ENCODE measurements at places on chromosomes 4 and X.

GRCh38 chr4:186724058-186724863 lies 605 bp upstream of the FAT1 start:
- no peak for DNase-seq

GRCh38 chr4:38177641-38178391 lies 217.6 kb downstream of the PTTG2 start:
- no peak for DNase-seq

DNA sequence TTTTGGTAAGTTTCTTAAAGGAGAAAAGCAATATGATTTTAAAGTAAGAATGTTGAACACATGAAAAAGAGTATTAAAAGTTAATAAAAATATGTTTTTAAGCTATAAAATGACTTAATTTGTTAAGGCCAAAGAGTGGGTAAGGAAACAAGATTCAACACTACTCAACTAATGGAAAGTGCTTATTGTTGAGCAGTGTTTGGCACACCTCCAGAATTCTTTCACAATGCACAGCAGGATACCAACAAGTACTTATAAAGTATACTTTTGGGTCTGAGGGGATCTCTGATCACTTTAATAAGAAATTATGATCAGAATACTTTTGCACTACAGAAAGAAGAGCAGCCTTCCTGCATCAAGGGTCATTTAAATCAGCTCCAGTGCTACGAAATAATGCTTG lies 5.9 kb downstream of the LAMP2 start:
- no peak for DNase-seq

- no peak for DNase-seq
Measured at GRCh38 chr4:187357821-187358220, 634.2 kb upstream of the FAT1 start.

DNA sequence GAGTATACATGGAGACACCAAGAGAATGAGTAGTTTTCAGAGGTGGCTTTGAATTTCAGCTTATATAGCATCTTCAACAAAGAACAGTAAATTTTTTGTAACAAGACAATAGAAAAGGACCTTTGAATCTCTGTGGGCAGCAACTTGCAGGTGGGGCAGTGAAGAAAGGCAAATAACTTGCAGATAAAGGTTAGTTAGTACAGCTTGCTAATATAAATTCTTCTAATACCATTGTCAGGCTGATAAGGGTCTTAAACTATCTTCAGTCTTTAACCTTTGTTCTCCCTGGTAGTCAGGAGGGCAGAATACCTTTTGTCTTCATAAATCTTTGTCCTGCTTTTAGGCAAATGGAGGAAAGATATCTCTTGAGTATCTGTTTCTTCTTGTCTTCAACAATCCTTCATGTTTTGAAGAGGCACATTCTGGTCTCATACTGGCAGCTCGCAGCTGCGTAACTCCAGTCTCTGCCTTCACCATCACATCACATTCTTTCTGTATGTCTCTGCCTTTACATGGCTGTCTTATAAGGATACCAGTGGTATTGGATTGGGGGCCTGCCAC lies 16.0 kb downstream of the ANXA3 start:
- DNase-seq, result no peak

DNA sequence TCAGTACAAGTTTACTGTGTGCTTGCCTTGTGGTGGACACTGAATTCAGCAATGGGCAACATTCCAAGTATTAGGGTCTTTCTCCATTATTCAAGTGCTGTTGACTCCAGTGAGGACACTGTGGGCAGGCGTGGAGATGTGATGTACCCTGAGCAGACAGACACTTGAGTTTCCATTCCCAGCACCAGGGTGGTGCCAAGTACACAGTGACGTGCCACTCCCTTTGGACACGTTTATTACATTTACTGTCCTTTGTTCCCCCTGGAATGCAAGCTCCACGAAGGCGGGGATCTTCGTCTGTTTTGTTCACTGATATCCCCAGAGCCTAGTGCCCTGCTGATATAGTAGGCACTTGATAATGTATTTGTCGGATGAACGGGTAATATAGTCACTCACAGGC lies 130.6 kb upstream of the STX18 start:
- DNase-seq, result no peak

DNA sequence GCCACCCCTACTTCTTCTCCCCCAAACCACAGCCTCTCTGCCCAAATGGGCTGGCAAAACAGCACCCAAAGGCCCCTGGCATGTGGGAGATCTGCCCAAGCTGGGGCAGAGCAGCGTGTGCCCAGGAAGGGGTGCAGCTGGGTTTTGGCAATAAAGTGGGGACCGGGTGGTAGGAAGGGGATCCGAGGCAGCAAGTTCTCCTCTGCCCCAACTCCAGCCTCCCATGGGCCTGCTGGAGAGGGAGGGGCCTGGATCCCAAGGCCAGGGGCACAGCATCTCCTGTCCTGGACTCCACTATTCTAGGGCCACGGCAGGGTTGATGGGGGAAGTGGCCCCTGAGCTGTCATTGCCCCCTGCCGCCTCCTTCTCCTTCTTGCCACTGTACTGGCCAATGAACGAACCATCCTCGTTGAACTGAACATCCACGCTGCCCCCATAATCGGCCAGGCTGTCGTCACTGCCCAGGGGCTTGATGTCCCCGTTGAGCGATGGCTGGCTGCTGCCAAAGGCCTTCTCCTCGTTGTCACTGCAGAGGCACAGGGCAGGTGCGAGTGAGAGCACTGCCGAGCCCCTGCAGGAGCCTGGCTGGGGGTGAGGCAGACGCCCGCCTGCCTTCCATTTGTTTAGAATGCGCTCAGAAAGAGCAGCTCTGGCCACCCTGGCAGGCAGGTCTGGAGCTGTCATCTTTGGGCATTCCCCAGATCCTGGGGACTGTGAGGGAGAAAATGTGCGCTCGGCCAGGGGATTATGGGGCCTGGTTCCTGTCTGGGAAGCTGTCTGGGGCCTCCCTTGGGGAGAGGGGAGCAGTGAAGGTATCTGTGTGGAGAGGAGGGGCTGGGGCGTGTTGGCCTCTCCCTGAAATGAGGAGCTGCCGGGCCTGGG lies 23.4 kb downstream of the L1CAM start:
- DNase-seq, result no peak

- no peak for DNase-seq
Measured at GRCh38 chr4:166315721-166316467, 442.9 kb downstream of the TLL1 start.

- DNase-seq, result no peak
Measured at GRCh38 chr4:37884855-37885487, 5.9 kb upstream of the TBC1D1 start.

DNA sequence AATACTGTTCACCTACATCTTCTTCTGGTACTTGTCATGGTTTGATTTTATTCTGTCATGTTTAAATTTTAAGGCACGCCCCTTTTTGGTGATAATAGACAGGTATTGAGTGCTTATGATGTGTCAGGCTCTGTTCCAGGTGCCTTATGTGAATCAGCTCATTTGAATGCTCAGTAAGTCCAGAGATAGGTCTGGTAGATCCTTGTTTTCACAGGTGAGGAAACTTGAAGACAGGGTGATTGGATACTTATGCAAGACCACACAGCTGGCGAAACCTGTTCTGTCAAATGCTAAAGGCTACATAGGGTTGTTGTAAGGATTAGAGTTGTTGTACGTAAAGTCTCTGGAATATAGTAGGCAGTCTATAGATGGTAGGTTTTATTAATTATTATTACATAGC lies 9.6 kb upstream of the SLC25A14 start:
- no peak for DNase-seq

DNA sequence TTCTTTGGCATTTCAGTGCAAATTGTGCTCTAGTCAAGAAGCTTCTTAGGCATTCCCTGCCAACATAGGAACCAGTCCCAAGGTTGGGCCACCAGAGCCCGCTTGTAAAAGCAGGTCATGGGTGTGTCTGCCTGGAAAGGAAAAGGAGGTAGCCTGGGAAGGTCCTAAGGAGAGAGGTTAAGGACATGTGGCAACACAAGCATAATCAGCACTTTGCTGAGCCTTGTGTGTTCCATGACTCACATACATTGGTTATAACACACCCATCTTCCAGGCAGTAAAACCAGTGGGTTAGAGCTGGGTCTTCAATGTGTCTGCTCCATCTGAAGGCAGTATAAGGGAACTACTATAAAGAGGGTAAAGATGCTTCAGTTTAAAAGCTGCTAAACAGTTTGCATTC lies 165.0 kb downstream of the FHIP1A start:
- DNase-seq, result no peak

DNA sequence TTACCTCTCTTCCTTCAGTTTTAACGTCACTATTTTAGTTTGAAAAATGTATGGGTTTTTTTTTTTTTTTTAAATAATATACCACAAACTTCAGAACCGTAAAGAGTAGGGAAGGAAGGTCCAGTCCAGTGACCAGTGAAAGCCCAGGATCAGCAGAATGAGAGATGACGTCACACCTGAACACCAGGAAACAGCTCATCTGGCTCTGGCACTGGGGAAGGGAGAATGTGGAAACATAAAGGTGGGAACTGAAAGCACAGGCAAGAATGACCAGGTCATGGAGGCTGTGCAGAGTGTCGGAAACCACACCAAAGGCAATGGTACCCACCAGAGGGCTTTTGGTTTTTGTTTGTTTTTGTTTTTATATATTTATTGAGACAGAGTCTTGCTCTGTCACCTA lies 141.2 kb downstream of the DHX15 start:
- no peak for DNase-seq

DNA sequence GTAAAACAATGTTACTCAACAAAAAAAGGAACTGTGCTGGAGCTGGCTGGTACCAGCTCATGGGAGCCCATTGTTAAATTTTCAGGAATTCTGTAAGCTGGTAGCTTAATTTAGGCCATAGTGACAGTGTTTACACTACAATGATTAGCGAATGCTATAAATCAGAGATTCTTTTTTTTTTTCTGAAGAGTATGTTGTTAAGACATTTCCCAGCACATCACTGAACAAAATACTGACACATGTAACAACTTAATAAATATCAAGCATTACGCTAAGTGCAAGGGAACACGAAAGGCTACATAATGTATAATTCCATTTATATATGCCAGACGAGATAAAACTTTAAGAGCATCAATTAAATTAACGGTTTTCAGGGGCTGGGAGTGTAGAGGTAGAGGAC lies 4.4 kb downstream of the WDFY3 start:
- DNase-seq, result no peak

GRCh38 chr4:158822348-158822747 lies 53.5 kb downstream of the FNIP2 start:
- DNase-seq, result no peak

GRCh38 chr4:143358923-143359643 lies 22.4 kb downstream of the GAB1 start:
- DNase-seq, result no peak

- no peak for DNase-seq
Measured at GRCh38 chrX:153571534-153571908, 27.4 kb downstream of the CCNQ start.

DNA sequence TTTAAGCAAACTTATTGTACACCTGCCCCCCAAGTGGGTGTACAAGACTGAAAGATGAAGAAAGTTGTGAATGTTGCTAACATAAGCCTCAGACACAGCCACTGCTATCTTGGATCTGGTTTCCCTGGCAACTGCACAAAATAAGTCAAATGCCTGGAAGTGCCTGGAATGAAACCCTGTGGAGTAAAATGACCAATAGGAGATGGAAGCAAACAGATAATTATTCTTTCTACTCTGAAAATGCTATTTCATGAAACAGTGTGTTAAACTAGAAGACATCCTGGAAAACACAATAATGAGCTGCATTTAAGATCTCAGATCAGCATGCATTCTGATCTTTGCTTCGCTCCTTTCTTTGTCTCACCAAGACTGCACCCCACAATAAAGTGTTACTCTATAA lies 1016.0 kb downstream of the ARAP2 start:
- DNase-seq, result no peak

DNA sequence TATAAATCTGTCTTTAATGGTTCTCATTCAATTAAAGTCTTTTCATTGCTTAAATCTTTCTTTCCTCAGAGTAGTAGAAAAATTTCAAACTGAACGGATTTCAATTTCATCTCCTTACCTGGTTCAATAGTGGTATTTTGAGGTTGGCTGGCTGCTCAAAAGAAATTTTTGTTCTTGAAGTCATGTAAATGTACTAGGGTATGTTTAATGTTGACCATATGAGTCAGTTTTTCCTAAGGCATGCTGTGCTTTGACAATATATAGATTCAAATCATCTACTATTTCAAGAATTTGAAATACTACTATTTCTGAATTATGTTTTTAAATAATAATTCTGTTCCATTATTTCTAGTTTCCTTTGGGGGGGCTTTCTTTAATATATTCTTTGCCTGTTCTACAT lies 105.5 kb downstream of the PACRGL start:
- no peak for DNase-seq

GRCh38 chr4:124905441-124905840 lies 192.9 kb upstream of the ANKRD50 start:
- DNase-seq, result no peak

DNA sequence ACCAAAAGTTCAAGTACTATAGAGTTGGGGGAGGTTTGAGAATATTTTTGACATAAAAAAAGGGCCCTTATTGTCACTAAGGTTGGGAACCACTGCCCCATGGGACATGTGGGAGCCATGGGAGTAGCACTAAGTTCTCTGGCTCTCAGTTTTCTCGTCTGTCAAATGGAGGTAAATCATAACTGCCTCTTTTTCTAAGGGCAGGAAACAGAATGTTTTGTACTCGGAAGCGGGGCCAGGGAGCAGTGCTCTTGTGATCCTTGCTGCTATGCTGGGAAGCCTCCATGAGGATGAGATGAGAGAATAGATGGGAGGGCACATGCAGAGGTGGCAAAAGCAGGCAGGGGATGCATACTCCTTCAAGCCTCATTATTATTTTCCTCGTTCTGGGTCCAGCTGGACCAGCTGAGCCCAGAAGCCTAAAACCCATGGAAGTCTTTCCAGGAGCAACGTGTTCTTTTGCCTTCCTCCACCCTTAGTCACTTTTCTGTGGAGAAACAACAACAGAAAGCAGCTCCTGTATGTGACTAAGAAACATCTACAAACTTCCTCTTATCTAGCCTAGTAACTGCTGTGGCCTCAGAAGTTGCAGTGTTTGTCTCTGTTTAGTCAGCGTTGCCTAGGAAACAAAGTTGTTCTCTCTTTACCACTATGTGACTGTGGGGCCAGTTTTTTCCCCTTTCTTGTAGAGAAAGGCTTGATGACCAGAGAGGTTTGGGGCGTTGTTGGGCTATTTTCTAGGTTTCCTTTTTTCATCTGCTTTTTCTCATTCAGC lies 64.8 kb downstream of the TSC22D3 start:
- no peak for DNase-seq

DNA sequence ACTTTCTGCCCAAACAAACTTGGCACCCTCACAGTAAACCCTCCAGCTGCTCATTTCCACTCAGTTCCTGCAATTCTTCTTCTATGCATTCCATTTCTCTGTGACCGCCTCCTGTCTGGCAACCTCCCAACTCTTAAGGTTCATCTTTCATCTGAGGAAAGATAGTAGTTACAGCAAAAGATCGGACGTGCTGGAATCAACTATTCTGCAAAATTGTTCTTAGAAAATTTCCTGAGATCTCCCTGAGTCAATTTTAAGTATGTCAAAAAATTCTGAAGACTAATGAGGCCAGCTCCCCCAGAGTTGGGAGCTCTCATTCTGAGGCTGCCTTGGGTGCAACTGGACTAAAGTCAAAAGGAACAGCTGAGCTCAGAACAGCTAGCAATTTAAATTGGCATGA lies 1026.0 kb downstream of the ADGRL3 start:
- no peak for DNase-seq

- no peak for DNase-seq
Measured at GRCh38 chr4:149702414-149703293, 113.0 kb downstream of the IQCM start.

GRCh38 chr4:87227751-87228151 lies 7.3 kb upstream of the KLHL8 start:
- no peak for DNase-seq

GRCh38 chr4:104751468-104751867 lies 256.8 kb upstream of the CXXC4 start:
- no peak for DNase-seq
